Stimulated activated CD4-positive, alpha-beta T cell treated with anti-CD3 and anti-CD28 coated beads, Interleukin-15, amount 100 ng/mL, for 48 hours (primary cell): ENCODE measurements at places on chromosomes 3 and 15.

DNA sequence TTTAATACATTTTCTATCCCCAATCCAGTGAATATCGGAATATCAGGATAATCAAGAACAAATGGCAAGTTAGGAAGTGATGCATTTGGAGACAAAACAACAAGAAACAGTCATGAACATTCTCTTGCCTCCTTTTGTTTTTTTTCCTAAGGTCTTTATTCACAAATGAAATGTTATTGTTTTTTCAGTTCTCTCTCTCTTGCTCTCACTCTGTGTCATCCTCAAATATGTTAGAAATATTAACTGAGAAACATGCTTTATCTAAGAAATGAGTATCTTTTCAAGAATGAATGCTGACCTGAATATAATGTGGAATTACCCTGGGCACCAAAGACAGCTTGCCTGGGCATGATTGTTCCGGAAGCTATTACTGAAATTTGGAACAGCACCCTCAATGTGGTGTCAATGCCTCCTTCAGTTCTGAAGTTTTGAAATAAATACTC is 51.3 kb downstream of the RBMS3 start:
- DNase-seq, result no peak

DNA sequence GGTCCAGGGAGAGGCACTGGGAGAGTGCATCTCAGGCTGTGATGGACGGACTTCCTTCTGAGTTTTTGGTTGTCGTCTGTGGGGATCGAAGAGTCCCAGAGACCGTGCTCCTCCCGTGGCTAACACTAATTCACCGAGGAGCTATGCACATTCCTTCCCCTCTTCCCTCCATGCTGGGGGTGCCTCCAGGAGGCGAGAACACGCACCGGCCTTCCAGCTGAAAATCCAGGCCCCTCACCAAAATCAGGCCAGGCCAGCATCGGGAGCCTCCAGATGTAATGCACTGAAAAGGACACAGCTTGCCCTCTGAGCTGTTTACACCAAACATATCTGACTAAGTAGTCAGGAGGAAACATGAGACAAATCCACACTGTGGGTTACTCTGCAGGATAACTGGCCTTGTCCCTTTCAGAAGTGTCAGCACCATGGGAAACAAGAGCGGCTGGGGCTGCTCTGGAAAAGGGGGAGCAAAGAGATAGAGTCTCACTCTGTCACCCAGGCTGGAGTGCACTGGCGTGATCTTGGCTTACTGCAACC is 5.5 kb downstream of the RNU5B-1 start:
- no peak for DNase-seq

DNA sequence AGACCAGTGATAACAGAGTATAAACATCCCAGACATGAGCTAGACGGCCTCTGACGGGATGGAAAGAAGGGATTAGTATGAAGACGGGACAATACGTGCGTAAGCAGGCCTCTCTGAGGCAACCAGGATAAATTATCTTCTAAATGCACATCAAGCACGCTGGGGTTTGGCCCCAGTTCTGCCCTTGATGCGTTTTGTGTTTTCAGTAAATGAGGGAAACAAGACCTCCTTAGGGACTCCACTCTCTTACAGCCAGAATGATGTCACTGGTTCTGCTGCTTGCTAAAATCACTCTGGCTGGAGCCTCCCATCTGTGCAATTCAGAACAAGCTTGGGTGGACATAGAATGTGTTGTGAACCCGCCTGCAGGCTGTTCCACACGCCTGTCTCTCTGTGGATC is 156.0 kb upstream of the MCTP2 start:
- no peak for DNase-seq

- DNase-seq, result no peak
Observed at GRCh38 chr15:71142780-71143179, 27.5 kb downstream of the THSD4 start.

DNA sequence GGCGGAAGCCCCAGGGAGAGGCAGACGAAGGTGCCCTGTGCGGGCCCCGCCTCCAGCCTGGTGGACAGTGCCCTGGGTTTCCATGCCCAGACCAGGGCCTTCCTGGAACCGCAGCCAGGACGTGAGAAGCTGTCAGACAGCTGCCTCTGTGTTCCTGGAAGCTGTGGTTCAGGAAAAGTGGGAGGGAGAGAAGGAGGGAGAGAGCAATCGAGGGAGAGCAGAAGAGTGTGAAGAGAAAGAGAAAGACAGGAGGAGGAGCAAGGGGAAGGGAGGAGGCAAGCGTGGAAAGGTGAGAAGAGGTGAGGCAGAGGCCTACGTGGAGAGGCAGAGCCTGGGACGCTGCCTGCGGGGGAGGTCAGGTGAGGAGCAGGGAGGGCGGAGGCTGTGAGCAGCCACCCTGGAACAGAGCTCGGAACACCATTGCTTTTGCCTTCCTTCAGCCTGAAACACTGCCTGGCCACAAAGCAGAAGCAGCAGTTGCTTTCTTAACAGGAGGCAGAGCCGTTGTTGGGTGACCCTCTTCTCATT is 18.6 kb downstream of the ZDHHC19 start:
- no peak for DNase-seq

DNA sequence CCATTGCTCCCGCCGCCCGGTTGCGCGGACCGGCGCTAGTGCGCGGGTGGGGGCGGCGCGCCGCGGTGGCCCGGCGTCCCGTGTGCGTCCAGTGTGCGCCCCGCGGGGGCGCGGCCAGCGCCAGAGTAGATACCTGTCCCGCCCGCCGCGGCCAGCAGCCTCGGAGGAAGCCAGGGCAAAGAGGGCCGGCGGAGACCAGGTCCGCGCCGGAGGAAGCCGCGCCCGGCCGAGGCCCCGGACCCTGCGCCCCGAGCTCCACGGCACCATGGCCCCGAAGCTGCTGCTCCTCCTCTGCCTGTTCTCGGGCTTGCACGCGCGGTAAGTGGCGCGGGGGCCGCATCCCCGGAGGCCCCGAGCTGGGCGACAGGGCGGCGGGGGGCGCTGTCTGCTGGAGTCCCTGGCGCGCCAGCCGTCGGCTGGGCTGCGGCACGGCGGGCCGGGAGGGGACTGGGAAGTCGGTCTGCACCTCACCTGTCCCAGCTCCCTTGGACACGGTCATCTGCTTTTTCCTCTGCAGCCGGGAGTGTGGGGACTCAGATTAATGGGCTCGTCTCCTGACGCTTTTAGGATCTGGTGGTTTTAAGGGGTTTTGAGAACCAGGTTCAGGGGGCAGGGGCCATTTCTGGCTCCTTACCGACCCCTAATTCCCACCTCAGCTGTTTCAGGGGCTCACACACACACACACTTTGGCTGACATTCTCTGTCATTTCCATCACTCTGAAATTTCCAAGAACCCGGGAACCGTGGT is 464 bp downstream of the GABRG3 start:
- no peak for DNase-seq

DNA sequence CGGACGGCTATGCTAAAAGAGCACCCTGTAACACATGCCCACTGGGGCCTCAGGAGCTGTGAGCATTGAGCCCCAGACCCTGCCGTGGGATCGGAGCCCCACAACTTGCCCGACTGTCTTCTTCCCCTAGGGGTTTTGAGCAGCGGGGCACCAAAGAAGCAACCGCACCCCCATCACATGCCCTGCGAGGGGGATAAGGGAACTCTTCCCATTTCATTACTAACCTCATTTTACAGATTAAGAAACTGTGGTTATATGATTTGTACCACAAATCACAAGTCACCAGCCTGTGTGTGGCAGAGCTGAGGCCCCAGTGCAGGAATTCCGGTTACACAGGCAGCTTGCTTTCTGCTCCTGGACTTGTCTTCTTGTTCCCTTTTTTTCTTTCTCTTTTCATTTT is 86.2 kb downstream of the CD47 start:
- DNase-seq, result no peak
